ENCODE measurements at places on chromosomes 2 and 18. TPM values are rescaled to one million over a fixed set of nuclear protein-coding genes. Genes with fewer than 3 reads are reported as not detected.

TGFA gene
- total RNA-seq: not detected

DNA sequence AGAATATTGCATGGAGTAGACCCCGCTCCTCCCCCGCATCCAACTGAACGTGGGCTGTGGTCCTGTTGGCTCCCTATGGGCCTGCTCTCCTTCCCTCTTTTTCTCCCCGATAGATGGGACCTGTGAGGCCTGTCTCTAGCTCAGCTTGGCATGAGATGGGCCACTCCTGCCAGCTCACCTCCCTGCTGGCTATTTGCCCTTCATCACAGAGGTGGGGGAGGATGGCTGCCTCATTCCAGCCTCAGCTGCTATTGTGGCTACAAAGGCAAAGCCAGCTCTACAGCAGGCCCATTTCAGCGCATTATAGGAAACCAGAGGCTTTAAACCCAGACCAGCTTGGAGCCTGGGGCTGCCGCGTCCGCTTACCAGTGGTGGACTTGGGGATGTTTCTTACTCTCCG, 313.9 kb downstream of the GBX2 start:
- no peak for DNase-seq

DNA sequence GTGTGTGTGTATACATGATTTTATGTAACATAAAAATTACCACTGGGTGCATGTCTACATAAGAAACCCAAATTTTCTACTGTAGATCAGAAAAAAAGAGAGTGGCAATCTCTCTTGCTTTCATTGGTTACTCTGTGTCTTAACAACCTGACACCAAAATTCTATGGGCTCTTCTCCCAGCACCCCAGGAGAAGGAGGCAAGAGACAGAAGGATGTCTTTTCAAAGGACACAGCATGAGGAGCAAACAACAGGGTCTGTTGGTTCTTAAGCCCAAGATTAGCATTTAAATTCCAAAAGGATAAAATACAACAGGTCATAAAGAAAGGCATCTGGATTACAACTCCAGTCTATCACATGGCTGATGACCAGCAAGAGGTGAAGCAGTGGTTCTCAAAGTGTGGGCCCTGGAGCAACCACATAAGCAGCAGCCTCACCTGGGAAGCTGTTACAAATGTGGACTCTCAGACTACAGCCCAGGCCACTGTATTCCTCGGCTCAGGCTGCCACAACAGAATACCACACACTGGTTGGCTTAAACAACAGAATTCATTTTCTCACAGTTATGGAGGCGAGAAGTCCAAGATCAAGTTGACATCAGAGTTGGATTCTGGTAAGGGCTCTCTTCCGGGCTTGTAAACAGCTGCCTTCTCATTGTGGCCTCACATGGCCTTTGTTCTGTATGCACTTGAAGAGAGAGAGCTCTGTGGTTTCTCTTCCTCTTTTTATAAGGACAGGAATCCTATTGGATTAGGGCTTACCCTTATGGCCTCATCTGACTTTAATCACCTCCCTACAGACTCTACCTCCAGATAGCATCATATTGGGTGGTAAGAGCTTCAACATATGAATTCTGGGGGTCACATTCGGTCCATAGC, 79.8 kb upstream of the RNF152 start:
- DNase-seq: no peak

- no peak for DNase-seq
Observed at GRCh38 chr2:178285287-178285615, 90.9 kb downstream of the OSBPL6 start.

DNA sequence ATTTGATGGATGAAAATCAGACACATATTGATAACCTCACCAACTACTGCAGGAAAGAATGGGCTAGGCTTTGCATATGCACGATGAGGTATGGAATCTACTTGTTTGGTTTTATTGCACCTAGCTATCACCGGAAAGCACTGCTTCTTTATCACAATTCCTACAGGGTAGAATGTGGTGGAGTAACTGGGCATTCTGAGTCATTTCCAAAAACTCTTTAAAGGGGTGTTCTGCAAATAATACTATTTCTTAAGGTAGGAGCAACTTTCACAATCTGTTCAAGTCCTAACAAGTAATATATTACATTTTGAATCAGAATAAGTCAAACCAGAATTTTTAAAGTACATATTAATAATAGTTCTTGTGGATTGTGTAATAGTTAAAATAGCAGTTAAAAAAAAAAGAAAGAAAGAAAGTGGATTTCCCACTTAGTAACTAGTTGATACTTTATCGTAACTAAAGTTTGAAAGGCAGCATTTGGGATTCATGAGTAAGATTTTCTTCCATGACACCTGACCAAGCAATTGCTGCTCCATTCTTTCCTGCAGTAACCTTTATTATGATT, 40.5 kb downstream of the INO80C start:
- DNase-seq: no peak

DNA sequence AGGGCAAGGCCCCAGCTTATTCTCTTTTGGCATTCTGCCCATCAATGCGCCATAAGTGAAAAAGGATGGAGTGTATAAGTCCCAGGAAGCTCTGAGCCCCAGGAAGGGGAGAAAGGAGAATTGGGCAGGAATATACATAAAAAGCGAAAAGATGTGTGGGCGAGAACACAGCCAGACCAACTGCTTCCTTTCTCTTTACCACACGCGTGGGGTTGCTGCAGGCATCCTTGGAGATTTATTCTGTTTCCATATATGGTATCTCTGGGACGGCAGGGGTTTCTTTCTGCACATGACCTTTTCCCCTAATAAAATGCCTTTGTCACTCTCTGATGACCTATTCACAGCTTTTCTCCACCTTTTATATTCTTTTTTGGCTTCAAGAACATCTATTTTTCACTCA, 440.5 kb downstream of the NBAS start:
- DNase-seq: no peak

GRCh38 chr2:11123856-11124759, 31.2 kb upstream of the SLC66A3 start:
- peak; percentile 56 for DNase-seq

- DNase-seq: no peak
Observed at GRCh38 chr18:74413836-74414235, 43.3 kb downstream of the DIPK1C start.

- no peak for DNase-seq
Observed at GRCh38 chr18:2147476-2148230, 423.7 kb downstream of the METTL4 start.

DNA sequence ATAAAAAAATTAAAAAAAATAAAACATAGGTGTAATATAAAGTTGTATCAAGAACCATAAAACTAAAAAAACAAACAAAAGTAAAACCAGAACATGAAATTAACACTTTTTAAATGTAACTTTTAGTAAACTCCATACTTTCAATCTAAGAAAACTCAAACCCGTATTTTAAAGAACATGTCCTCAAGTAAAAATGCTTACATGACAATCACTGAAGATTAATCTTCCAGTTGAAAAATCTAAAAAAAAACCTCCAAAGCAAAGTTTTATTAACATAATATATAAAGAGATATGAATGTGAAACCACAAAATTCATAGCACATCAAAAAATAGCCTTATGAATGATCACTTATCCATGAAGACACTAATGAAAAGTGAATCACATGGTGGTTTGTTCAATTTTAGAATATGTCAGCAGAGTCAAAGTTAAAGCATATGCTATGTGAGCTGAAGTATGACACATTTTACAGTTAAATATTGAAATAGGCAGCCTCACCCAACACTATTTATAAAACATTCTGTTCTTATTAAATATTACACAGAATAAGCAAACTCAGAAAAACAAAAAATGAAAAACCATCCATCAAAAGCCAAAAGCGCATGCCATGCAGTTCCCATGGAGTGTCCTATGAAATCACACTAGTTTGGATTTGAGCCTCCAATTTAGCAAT, 23.1 kb upstream of the CHAC2 start:
- DNase-seq: no peak

DNA sequence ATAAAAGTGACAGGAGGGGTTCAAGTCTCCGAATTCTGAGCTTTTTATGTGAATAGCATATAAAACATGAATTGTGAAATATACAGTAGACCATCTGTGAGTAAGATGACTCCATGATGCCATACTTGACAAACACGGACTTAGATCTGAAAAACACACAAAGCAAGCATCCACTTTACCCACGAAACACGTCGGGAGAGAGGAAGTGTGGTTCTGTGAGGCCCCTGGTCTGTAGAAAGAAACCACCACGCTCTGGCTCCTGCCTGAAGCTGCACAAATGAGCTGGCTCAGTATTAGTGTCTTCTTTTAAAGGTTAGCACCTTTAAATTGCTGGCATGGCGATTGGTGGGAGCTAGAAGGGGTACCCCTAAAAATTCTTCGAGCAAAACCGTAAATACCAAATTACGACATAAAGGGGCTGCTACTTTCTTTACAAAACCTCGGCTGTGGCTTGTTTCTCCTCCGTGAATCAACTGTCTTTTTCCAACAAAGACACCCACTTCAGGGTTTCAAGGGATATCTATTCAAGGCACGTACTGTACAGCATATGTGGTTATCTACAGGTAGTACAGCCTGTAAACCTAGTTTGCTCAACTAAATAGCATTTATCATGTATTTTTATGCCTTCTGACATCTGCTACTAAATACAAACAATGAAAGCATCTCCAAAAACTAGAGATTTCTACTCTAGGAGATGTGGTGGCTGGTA, 70.9 kb downstream of the AFF3 start:
- DNase-seq: no peak

DNA sequence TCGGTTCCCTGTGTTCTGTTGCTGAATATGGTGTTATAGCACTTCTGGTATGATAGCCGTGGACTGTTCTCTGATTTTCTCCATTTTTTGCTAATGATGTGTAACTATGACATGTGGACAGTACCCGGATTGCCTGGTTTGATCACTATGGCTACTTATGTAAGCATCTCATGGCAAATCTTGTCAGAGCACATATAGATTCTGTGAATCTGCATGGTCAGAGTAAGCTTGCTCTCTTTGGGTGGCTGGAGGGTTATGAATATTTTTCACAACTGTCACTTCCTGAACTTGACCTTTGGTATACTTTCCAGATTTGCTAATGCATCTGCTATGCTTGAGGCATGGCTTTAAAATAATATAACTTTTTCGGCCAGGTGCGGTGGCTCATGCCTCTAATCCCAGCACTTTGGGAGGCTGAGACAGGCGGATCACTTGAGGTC, 36.8 kb upstream of the ATP8B1 start:
- no peak for DNase-seq
